ENCODE measurements at places on chromosomes 16 and 17.

GRCh38 chr17:34366010-34366409 is 3.0 kb upstream of the CCL1 start:
- DNase-seq = no peak

- no peak for DNase-seq
These were observed 6.1 kb upstream of the SERPINF2 start for GRCh38 chr17:1736348-1737281.

- DNase-seq = no peak
These were observed 40.3 kb downstream of the FOXL1 start for GRCh38 chr16:86618431-86619238.

DNA sequence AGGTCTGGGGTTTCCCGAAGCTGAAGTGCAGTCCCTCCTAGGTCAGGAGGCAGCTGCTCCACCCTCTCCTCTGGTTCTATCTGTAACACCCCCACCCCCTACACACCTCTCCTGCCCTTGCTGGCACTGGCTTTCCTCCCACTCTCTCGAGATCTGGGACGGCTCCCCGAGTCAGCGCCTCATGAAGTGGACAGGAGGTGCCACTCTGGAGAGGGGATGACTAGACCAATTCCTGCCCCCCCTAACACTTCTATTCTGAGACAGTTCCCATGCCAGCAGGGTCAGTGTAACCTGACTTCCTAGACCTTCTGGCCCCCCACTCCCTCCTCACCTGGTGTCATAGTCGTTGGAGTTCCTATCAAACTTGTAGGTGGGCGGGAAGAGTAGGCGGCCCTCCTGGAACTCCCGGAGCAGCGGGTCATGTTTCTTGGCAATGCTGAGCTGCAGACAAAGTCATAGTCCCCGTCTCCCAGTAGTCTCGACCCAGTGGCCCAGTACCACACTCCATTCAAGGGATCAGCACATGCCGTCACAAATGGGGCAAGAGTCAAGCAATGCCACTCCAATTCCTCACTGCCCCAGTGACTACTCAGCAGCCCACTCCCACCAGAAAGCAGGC is 9.7 kb downstream of the INPP5K start:
- no peak for DNase-seq

DNA sequence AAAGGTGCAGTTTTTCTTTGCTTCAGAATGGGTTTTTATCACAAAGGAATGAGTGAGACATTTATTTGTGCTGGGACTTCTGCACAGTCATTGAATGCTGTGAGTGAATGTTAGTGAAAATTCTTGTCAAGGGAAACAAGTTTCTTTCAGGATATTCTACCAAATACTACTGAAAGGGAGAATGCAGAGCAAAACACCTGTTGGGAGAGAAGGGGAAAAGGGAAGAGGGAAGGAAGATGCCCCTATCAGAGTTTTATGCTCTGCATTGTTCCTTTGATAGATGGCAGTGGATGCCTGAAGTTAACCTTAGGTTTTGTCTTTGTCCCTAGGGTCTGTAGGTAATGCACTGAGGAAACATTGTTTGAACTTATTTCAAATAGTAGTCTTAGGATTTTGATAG is 3.1 kb downstream of the GGNBP2 start:
- DNase-seq = no peak

DNA sequence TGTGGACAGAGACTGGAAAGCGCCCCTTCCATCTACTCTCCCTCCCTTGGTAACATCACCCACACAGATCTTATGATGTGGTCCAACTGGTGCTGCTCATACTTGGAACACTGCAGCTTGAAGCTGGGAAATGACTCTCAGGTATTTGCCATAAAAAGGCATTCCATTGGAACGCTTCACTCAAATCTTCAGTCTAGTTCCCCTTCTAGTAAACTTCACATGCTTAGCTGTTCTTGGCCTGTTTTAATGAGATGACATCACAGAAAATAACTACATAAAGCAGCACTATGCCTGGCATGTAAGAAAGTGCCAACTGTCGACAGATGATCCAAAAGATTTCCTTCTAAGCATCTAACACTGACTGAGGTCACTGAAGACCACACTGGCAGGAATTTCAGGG is 9.3 kb downstream of the ZNF263 start:
- no peak for DNase-seq

DNA sequence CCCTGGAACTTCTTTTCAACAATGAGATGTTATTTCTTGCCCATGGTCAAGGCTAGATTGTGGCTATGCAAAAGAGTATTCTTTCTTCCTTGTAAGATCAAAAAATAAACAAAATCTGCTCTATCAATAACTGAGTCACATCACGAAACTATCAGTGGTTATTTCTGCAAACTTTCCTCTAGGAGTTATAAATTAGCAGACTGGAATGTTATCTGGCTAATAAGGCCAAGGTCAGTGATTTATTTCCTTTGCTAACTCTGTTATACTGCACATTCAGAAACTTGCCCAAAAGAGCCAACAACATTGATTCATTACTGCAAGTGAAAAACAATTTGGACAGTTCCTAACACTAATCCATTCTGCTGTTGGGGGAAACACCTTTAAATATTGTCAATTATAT is 5.0 kb downstream of the ARL6IP1 start:
- DNase-seq = no peak

DNA sequence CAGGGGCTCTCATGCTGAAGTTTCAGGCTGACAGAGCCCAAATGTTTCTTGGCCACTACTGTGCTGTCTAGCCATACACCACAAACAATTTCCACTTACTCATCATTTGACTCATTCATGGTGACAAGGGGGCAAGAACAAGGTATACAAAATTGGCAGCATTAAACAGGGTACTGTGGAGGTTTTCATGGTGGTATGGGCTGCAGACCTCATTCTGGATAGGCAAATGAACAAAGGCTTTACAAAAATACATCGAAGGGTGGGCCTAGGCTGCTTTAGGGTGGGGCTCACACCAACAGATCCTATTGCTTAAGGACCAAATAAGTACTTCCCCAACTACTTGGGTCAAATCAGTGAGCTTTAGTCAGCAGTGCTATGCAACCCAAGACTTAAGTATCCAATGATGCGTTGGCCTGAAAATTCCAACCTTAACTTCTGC is 53.0 kb downstream of the N4BP1 start:
- no peak for DNase-seq

GRCh38 chr16:74888888-74889287 is 96.0 kb downstream of the WDR59 start:
- no peak for DNase-seq

GRCh38 chr16:8874388-8874787 is 5.6 kb upstream of the CARHSP1 start:
- DNase-seq = no peak

- no peak for DNase-seq
These were observed 45.6 kb downstream of the CYB5B start for GRCh38 chr16:69469807-69470561.

- DNase-seq = no peak
These were observed 48.9 kb upstream of the MRPS23 start for GRCh38 chr17:57898487-57899311.

- DNase-seq = no peak
These were observed 29.9 kb downstream of the ACTG1 start for GRCh38 chr17:81482673-81483072.

DNA sequence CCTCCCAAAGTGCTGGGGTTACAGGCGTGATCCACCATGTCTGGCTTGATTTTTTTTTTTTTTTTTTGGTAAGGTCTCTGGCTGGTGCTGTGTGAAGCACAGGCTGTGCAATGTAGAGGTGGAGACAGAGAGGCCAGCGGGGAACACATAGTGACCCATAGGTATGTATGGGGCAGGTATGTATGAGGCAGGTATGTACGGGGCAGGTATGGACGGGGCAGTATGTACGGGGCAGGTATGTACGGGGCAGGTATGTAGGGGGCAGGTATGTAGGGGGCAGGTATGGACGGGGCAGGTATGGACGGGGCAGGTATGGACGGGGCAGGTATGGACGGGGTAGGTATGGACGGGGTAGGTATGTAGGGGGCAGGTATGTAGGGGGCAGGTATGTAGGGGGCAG is 5.0 kb downstream of the RPL3L start:
- DNase-seq = no peak

GRCh38 chr17:81394921-81395599 is at the start of gene BAHCC1:
BAHCC1 (plus strand) TSS chr17:81395457; CDS start chr17:81399740, 4,283 bp downstream.
- DNase-seq = peak; percentile 93

DNA sequence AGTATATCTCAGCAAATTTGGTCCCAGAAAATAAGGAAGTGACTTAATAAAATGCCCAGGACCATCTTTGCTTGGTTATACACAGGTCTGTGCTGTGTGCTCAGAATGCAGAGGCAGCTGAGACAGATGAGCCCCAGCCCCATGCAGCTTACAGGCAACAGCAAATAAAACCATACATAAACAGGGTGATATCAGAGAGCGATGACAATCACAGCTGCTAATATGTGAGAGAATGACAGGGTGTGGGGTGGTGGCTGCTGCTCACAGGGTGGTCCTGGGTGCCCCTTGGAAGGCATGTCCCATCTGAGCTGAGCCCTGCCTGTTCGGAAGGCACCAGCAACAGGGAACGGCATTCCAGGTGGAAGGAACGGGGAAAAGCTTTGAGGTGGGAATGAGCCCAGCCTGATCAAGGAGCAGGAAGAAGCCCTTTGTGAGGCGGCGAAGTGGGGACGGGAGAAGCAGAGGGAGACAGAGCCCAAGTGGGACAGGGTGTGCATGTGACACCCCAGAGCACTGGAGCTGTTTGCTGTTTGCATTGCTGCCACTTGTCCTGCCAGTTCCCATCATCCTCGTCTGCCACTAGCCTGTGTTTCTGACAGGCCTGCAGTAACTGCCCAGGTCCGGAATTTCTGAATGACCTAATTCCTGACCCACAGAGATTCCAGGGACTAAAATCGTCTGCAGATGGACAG is 150.5 kb downstream of the KATNIP start:
- no peak for DNase-seq

DNA sequence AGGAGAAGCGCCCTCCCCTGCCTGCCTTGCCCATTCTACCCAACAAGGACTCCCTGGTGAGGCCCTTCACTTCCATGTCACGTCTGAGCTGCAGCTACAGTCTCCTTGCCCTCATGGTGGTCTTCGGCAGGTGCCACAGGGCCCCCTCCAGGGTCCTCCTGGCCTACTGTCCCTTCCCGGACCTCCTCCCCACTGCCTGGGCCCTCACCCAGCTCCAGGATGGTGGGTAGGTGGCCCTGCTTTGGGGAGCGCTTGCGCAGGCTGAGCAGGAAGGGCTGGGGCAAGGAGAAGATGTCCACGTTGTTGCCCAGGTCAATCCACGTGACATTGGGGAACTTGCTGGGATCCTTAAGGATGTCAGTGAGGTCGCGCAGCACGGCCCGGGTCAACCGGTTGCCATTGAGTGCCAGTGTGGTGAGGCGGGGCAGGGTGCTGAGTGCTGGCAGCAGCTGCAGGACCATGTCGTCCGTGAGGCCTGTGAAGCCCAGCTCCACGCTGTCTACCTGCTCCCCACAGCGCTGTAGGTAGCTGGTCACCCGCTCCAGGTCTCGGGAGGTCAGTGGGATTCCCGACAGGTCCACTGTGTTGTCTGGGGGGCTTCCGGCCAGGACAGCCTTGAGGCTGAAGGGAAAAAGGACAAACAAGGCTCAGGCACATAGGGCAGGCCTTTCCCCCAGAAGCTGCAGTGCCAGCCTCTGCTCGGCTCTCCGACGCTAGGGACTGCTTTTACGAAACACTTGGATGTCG is 28.3 kb downstream of the TRPV2 start:
- no peak for DNase-seq

- no peak for DNase-seq
These were observed 4.0 kb upstream of the GGNBP2 start for GRCh38 chr17:36540696-36541095.

- DNase-seq = peak; percentile 76
These were observed 5.9 kb upstream of the CORO6 start for GRCh38 chr17:29628644-29629043.

DNA sequence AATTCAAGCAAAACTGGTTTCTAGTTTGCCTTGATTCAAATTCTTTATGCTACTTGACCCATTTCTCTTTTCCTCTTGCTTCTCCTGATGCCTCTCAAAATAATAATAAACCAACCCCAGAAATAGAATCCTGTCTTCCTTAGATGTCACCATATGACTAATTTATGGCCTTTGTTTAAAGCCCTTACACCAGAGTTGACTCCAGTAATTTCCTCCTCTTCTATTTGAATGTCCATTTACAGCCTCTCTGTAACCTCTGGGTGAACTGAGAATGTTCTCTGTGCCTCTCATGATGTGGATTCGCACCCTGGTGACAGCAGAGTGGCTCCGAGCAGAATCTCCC is 31.5 kb downstream of the ZFHX3 start:
- no peak for DNase-seq

DNA sequence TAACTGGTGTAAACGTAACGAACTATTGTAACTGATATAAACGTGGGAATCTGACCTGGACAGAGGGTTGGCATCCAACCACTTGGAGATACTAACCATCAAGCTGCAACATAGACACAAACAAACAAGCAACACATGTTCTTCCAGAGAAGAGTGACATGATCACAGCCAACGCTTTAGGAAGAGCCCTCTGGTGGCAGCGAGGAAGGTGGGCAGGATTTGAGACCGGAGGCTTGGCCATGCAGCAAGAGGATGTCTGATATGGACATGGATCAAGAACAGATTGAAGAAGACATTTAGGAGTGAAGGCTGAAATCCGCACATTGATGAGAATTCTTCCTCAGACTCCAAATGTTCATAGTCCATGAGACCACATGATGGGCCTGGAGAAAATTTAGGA is 40.3 kb upstream of the TNRC6A start:
- no peak for DNase-seq

- no peak for DNase-seq
These were observed 28.9 kb upstream of the GNA13 start for GRCh38 chr17:65085397-65085796.

DNA sequence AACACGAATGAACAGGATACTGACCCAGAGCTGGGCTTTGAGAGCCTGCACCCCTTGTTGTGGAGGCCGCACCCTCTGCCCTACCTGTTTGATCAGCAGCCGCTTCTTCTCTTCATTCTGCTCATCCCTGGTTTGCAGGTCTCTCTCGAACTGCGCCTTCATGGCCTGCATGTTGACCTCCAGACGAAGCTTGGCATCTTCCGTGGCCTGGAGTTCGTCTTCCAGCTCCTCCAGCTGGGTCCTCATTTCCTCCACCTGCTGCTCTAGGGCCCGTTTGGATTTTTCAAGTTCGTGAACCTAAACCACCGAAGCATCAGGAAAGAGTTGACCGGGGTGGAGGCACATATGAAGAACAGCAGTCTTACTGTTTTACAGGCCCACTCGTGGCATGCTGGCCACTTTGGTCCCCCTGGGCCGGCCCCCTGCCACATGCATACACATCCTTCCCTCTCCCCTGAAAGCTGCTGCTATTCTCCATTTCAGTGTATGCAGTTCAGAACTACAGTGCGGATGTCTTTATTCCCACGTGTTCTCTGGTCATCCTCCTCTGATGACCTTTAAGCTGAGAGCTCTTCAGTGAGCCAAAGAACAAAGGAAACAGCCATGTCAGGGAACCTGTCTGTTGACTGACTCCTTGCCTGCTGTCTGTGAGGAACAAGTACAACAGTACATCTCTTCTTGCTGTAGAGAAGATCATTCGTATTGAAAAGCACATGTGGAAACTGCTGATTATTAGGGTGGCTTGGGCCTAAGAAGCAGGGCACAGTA is 54.8 kb downstream of the NDEL1 start:
- DNase-seq = no peak

- no peak for DNase-seq
These were observed 53.3 kb upstream of the KDM8 start for GRCh38 chr16:27149986-27150385.
